ENCODE measurements at places on chromosomes 3 and 15. TPM values are rescaled to one million over a fixed set of nuclear protein-coding genes. Genes with fewer than 3 reads are reported as not detected.

Gene PRR23C
- not detected for total RNA-seq

Gene WDR93
- total RNA-seq, result not detected

Gene IL17RB
- total RNA-seq, result not detected

Gene CHRM5
- total RNA-seq, result not detected

Gene P3H2
- total RNA-seq, result under 0.01 TPM

Gene COL6A6
- not detected for total RNA-seq

Gene GOLGA6L7
- total RNA-seq, result not detected

Gene GP5
- not detected for total RNA-seq

Data from epithelial cell of umbilical artery (primary cell).